ENCODE measurements at places on chromosomes 1 and 21.
A peak's percentile ranks its signal among the peaks of the same experiment; 100 is the strongest.

- no peak for DNase-seq
Measured at GRCh38 chr1:10698726-10699469, 97.5 kb downstream of the CASZ1 start.

GRCh38 chr1:67571901-67572593, 113.0 kb upstream of the GADD45A start:
- DNase-seq, result no peak

GRCh38 chr21:43884012-43884860, 19.2 kb downstream of the AGPAT3 start:
- no peak for DNase-seq

GRCh38 chr1:38454236-38454635, 405.3 kb downstream of the RRAGC start:
- DNase-seq, result no peak

DNA sequence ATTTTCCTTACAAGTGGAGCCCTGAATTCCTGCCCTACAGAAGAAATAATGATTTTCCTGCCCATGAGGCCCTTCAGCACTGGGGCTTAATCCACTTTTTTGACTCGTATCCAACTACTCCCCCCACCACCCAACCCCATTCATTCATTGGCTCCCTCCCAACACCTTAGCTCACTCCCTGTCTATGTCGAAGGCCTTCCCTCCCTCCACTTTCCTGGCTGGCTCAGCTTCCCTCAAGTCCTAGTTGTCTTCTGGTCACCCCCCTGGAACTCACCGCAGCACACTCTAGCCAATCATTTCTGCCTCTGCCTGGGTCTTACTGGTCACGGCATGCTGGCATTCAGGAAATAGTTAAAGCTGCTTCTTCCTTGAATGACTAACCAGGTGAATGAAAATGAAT, 118.9 kb downstream of the PGBD5 start:
- DNase-seq, result no peak

DNA sequence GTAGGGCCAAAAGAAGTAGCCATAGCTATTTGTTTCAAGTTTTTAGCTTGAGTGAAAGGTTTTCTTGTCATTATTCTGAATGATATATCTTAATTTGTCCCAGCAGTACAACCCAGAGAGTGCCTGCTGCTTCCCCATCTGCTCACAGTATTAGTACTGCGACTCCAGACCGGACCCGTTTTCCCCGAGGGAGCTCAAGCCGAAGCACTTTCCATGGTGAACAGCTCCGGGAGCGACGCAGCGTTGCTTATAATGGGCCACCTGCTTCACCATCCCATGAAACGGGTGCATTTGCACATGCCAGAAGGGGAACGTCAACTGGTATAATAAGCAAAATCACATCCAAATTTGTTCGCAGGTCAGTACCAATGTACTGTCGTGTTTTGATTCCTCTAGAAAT, 37.2 kb upstream of the C1orf115 start:
- no peak for DNase-seq

DNA sequence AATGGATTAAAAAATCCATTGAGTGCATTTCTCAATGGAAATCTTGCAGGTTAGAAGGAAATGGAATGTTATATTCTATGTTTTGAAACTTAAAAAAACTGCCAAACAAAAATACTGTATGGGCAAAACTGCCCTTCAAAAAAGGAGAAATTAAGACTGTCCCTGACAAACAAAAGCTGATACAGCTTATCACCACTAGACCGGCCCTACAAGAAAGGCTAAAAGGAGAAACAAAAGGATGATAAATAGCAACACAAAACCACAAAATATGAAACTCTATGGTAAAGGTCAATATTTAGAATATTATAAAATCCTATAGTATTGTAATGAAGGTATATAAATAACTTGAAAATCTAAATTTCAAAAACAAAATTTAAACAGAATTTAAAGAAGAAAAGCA, 60.0 kb downstream of the SLC25A24 start:
- DNase-seq, result no peak

- peak; percentile 32 for DNase-seq
Measured at GRCh38 chr1:8423692-8424538, 106.0 kb downstream of the SLC45A1 start.

GRCh38 chr1:209353053-209353452, 230.5 kb upstream of the CAMK1G start:
- DNase-seq, result no peak

DNA sequence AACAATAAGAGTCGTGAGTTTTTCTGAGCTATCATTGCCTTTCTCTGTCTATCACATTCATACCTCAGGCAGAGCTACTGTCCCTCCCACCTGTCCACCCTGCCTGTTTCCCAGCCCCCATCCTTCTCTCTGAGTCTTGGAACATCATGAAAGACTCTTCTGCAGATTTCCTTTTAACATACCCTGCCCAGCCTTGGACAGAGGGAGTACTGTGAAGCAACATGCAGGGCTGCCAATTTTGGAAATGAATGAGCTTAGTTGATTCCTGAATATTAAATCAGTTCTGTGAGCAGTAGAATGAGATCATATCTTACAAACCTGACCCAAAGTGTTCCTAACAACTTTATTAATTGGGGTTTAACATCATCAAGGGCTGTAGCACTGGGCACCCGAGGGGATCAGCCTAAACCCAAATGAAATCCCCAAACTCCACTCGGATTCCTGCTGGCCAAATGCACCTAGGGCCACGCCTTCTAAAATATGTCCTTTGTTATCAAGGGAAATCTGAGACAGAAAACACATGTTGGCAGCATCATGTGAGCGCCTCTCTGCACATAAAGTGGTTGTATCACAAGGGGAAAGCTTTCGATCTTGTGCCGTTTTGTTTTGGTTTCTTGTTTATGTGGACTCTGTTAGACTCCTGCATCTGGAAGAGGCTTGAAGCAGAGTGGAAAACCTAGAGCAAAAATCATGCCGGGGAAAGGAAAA, 357.6 kb downstream of the KIF26B start:
- no peak for DNase-seq

DNA sequence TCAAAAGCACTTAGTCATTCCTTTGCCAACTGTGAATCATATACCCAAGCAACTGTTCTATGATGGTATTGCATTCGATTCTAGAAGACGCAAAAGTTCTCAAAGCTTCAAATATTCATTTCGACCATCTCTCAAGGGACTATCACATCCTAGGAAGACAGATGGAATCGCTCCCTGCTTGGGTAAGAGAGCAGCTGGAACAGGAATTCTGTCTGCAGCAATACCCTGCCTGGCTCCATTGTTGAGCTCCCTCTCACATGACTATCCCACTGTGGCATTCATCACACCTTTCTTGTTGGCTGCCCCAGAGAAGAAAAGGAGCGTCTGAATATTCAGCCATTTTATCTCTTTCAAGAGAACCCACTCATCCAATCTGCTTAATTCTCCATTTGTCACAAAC, 397.7 kb downstream of the NTNG1 start:
- DNase-seq, result no peak

GRCh38 chr1:22371408-22371807, 80.2 kb upstream of the ZBTB40 start:
- no peak for DNase-seq
